ENCODE measurements at places on chromosomes 5 and 9. TPM values are rescaled to one million over a fixed set of nuclear protein-coding genes. Genes with fewer than 3 reads are reported as not detected.

Gene NME5
- 1.2 TPM for total RNA-seq

Gene PPIC
- total RNA-seq: 41.5 TPM

Gene PMPCA
- 47.2 TPM for total RNA-seq

Gene CTSV
- total RNA-seq: 0.82 TPM

Gene DTWD2
- total RNA-seq: 2.2 TPM

Gene HRCT1
- 1.4 TPM for total RNA-seq

Gene SLC36A2
- total RNA-seq: not detected

Gene DNM1
- 14.8 TPM for total RNA-seq

Gene ANKRD55
- total RNA-seq: not detected
